Cardiac ventricle fibroblast (primary cell): ENCODE measurements at places on chromosomes 1 and 21. TPM values are rescaled to one million over a fixed set of nuclear protein-coding genes. Genes with fewer than 3 reads are reported as not detected.

Gene TAGLN2
- 285 and 303 TPM in 2 replicates for total RNA-seq

Gene SERINC2
- 0.68 and 3.7 TPM in 2 replicates for total RNA-seq

Gene ESRRG
- total RNA-seq, result not detected in 2 replicates

Gene SLC30A10
- not detected in 2 replicates for total RNA-seq

Gene CLCC1
- total RNA-seq, result 22.7 and 23.7 TPM in 2 replicates

Gene IFT25
- 22.0 and 22.8 TPM in 2 replicates for total RNA-seq

Gene LRRC71
- total RNA-seq, result not detected in 2 replicates

Gene REG4
- not detected in 2 replicates for total RNA-seq

Gene KCTD3
- total RNA-seq, result 31.8 and 33.7 TPM in 2 replicates

Gene CTSK
- 87.5 and 106 TPM in 2 replicates for total RNA-seq

Gene C1QTNF12
- 0.25 and 0.93 TPM in 2 replicates for total RNA-seq

Gene ATXN7L2
- total RNA-seq, result 2.2 and 3.7 TPM in 2 replicates
